Sigmoid colon (tissue), 7 donors: ENCODE measurements at places on chromosomes 11 and 22.

GRCh38 chr22:49010901-49011300, 816.8 kb downstream of the BRD1 start:
- H3K4me1 ChIP-seq, result no peaks in the 10 kb centered on the region
- H3K36me3 ChIP-seq, result no peaks in the 10 kb centered on the region
- H3K27ac ChIP-seq, result no peak overlapping the region

GRCh38 chr11:41926339-41926738, 466.9 kb upstream of the LRRC4C start:
- H3K4me1 ChIP-seq, result no peaks in the 10 kb centered on the region
- DNase-seq, result no peak
- H3K27ac ChIP-seq, result no peak overlapping the region
- no peaks in the 10 kb centered on the region for H3K36me3 ChIP-seq
- H3K27me3 ChIP-seq, result no peaks in the 10 kb centered on the region
- no peak overlapping the region for H3K4me3 ChIP-seq

- no peak for DNase-seq
- no peaks in the 10 kb centered on the region for H3K36me3 ChIP-seq
- H3K4me3 ChIP-seq, result no peak overlapping the region
- no peaks in the 10 kb centered on the region for H3K27me3 ChIP-seq
These were observed 9.8 kb upstream of the CARD16 start for GRCh38 chr11:105054723-105055493.

DNA sequence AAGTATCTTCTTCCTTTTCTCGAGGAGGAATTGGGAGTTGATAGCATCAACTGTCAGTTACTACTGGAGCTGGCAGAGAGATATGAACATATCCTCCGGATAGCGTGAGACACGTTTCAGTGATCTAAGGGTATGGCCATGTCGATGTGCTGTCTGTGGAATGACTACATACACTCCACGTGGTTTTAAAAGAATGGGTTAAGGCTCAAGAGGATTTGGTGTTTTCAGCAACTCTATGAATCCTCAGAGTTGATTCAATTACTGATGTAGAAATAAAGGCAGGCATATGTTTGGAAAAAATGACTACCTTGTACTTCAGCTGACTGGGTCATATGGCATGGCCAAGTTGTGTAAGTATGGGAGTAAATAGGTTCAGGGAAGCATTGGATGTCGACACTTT, 22.9 kb downstream of the MMP13 start:
- H3K4me3 ChIP-seq, result no peak overlapping the region
- no peak for DNase-seq
- H3K4me1 ChIP-seq, result no peaks in the 10 kb centered on the region
- no peaks in the 10 kb centered on the region for H3K27me3 ChIP-seq
- H3K36me3 ChIP-seq, result no peaks in the 10 kb centered on the region

- H3K27me3 ChIP-seq, result no peaks in the 10 kb centered on the region
- H3K4me1 ChIP-seq, result no peaks in the 10 kb centered on the region
- H3K27ac ChIP-seq, result no peak overlapping the region
These were observed 6.3 kb downstream of the TCP11L1 start for GRCh38 chr11:33045551-33046255.
